ENCODE measurements at places on chromosomes 5 and 9.

- H3K4me3 ChIP-seq, result no peak overlapping the region
- no peaks in the 10 kb centered on the region for H3K36me3 ChIP-seq
- H3K4me1 ChIP-seq, result no peaks in the 10 kb centered on the region
- peaks cover 2% of the 10 kb centered on the region for H3K27me3 ChIP-seq
These were observed 5.5 kb upstream of the DMRT2 start for GRCh38 chr9:1044643-1045042.

DNA sequence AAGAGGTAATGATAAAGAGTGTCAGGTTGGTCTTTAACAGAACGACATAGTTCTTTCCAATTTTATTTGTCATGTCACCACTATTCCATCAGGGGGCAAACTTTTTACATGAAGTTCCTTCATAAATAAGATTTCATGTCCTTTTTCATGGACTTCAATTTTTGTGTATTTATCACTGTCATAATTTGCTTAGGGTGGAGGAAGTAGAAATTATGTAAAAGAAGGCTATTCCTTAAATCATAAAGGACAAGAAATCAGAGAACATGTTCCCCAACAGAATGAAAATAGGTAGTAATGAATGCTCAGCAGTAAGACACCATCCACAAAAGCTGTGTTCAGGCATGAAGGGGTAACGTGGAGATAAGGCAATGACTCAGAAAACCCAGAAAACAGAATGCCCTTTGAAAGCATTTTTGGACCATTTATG, 72.7 kb downstream of the ZFAND5 start:
- peaks cover 8% of the 10 kb centered on the region for H3K4me1 ChIP-seq
- peak; percentile 57 for DNase-seq
- no peak overlapping the region for H3K4me3 ChIP-seq

GRCh38 chr9:93071464-93071863, 13.0 kb downstream of the SUSD3 start:
- H3K27me3 ChIP-seq, result no peaks in the 10 kb centered on the region
- H3K4me1 ChIP-seq, result peaks cover 5% of the 10 kb centered on the region
- H3K27ac ChIP-seq, result no peak overlapping the region
- DNase-seq, result peak; percentile 77
- H3K36me3 ChIP-seq, result no peaks in the 10 kb centered on the region
- H3K4me3 ChIP-seq, result no peak overlapping the region

- H3K27ac ChIP-seq, result no peak overlapping the region
- H3K4me3 ChIP-seq, result no peak overlapping the region
- H3K27me3 ChIP-seq, result no peaks in the 10 kb centered on the region
- peak; percentile 25 for DNase-seq
- peaks cover 10% of the 10 kb centered on the region for H3K4me1 ChIP-seq
These were observed 36.2 kb downstream of the SLC36A1 start for GRCh38 chr5:151483647-151484046.

DNA sequence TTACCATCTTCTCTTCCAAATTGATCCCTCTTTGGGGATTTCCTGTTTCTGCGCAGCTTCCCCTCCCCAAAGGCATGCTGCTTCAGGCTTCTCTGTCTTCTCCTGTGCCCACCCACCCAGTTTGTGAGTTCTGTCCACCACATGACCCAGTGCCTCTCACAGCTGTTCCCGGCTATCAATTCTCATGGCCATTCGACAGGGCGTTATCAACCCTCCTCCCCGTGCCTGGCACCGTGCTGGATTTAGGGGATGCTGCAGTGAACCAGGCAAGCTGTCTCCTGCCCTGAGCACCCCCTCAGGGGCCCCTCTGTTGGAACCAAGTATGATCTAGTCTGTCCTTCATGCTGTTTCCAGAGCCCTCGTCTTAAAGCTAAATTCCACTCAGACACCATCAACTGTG, 38.7 kb downstream of the COL23A1 start:
- no peak overlapping the region for H3K4me3 ChIP-seq
- H3K4me1 ChIP-seq, result no peaks in the 10 kb centered on the region
- H3K27me3 ChIP-seq, result no peaks in the 10 kb centered on the region
- DNase-seq, result no peak
- H3K36me3 ChIP-seq, result no peaks in the 10 kb centered on the region

DNA sequence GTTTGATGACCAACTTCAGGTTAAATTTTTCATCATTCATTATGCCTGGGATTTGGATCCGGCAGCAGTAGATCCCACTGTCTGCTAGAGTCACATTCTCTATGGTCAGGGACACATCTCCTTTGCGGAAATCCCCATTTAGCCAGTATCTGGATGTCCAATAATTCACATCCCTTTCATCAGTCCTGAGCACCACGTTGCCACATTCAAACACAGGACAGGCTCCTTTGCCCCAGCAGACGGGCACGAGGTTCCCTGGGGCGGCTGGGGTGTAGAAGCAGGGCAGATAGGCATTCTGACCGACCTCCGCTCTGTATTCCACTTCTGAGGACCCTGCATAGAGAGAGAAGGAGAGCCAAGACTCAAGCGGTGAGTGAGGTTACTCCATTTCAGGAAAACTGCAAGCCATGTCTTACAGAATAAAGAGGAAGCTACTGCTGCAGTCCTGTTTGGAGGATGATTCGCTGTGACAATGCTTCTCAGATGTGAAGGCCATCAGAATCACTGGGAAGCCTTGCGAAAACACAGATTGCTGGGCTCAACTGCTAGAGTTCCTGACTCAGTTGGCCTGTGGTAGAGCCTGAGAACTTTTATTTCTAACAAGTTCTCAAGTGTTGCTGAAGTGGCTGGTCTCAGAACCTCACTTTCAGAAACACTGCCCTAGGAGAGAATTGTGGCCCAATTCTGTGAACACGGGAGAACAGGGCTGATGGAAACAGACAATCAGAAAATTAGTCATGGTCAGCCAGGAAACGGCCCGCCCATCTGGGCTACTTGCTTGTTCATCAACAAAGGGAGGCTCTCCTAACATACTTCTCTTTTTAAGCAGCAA, 2.0 kb downstream of the HAVCR2 start:
- no peak overlapping the region for H3K4me3 ChIP-seq
- no peaks in the 10 kb centered on the region for H3K36me3 ChIP-seq
- H3K27me3 ChIP-seq, result no peaks in the 10 kb centered on the region

DNA sequence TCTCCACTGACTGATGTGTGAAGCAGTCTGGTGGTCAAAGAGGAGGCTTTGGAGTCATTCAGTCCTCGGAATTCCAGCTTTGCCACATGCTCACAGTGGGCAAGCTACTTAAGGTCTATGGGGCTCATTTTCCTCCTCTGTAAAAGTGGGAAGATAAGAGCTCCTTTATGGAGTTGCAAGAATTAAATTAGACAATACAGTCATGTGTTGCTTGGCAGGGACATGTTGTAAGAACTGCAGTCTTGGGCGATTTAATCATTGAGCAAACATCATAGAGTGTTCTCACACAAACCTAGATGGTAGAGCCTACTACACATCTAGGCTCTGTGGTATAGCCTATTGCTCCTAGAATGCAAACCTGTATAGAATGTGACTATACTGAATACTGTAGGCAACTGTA, 253.9 kb downstream of the SH3GL2 start:
- H3K27ac ChIP-seq, result no peak overlapping the region
- no peak for DNase-seq
- no peaks in the 10 kb centered on the region for H3K4me1 ChIP-seq
- no peaks in the 10 kb centered on the region for H3K27me3 ChIP-seq
- H3K36me3 ChIP-seq, result no peaks in the 10 kb centered on the region

DNA sequence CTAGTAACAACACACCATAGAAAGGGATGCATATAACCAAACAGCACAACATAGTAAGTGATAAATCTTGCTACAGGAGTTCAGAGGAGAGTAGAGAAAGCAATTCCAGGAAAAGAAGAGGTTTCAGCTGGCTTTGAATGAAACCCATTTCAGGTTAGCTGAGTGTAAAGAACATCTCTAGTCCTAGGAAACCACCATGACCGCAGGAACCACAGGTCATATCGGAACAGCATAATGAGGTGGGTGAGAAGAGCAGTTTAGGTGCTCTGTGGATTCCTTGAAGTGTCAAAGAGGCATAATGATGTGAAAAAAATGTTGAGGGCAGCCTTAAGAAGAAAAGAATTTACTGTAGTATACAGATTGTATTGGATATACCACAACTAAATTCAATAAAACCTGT, 507.5 kb downstream of the MTRR start:
- DNase-seq, result no peak
- H3K27me3 ChIP-seq, result no peaks in the 10 kb centered on the region
- no peak overlapping the region for H3K27ac ChIP-seq

DNA sequence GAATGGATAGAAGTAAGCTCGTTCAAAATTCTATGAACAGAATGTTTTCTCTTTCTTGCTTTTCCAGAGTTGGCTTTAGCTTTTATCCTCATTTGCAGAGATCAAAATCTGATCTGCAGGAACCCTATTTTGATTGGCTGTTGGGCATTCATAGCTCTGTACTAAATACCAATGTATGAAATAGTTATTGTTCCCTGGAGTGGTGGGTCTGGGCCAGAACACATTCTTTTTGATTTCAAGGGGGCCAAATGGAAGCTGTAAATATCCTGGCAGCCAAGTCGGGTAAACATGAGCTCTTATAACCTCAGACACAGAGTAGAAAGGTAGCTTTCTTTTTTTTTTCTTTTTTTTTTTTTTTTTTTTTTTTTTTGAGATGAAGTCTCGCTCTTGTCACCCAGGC, 241.5 kb downstream of the PDZD2 start:
- DNase-seq, result no peak
- no peak overlapping the region for H3K4me3 ChIP-seq
- no peak overlapping the region for H3K27ac ChIP-seq
- no peaks in the 10 kb centered on the region for H3K4me1 ChIP-seq
- no peaks in the 10 kb centered on the region for H3K36me3 ChIP-seq

GRCh38 chr5:132661231-132662003, 3.4 kb downstream of the IL13 start:
- DNase-seq, result peak; percentile 80
- H3K4me3 ChIP-seq, result no peak overlapping the region
- no peak overlapping the region for H3K27ac ChIP-seq
- H3K4me1 ChIP-seq, result peaks cover 8% of the 10 kb centered on the region
- H3K36me3 ChIP-seq, result no peaks in the 10 kb centered on the region
- H3K27me3 ChIP-seq, result no peaks in the 10 kb centered on the region

DNA sequence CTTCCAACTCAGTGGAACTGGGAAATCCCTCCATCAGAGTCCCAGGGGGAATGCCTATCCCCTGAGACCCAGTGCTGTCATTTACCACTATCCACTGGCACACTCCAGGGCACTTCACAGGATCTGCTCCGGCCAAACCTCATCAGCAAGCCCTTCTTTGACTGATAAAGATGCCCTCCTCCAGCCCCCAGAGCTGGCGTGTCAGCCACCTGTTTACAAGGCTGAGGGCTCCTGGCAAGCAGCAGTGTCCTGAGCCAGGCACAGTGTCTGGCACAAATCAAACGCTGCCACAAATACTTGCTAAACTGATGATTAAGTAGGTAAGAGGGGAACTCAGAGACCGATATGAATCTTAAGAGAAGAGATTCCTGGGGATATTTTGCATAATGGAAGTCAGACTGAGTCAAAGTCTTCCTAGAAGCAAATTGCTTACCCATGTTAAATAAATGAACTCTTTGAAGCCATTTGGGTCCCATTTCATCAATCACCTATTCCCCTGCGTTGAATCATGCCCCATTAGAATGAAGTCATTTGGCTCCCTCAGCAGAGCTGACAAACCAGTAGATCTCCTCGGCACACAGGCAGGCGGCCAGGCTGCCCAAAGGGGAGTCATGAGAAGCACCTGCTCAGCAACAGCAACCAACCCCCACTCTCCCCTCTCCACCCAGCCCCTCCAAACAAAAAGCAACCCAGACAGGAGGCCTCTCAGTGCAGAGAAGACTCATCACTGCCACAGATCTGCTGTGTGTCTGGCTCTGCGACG, 97.4 kb downstream of the CDK5RAP2 start:
- peaks cover 40% of the 10 kb centered on the region for H3K4me1 ChIP-seq
- no peak overlapping the region for H3K27ac ChIP-seq

GRCh38 chr9:98518556-98518955, 190.2 kb downstream of the GABBR2 start:
- DNase-seq, result no peak
- no peaks in the 10 kb centered on the region for H3K27me3 ChIP-seq
- H3K27ac ChIP-seq, result no peak overlapping the region

GRCh38 chr9:120917929-120918762, 8.4 kb downstream of the TRAF1 start:
- H3K27ac ChIP-seq, result no peak overlapping the region
- H3K4me3 ChIP-seq, result no peak overlapping the region

DNA sequence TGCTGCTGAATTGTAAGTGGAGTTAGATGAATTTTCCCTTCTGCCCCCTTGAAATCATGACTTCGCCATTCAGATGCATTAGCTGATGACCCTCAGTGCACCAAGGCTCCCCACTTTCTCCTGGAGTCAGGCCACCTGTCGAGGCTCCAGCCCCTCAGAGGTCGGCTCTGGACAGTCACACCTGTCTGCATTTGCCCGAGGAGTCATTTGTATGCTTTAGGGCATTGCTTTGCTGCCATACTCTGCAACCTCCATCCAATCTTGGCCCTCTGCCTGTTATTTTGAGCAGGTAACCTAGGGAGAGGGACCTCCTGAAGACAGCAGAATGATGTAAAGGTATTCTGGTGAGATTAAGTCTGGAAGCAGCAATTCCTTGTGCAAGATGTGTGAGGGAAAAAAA, 144.8 kb downstream of the MACROH2A1 start:
- no peaks in the 10 kb centered on the region for H3K27me3 ChIP-seq
- DNase-seq, result no peak
- H3K4me1 ChIP-seq, result peaks cover 8% of the 10 kb centered on the region
- H3K27ac ChIP-seq, result no peak overlapping the region

DNA sequence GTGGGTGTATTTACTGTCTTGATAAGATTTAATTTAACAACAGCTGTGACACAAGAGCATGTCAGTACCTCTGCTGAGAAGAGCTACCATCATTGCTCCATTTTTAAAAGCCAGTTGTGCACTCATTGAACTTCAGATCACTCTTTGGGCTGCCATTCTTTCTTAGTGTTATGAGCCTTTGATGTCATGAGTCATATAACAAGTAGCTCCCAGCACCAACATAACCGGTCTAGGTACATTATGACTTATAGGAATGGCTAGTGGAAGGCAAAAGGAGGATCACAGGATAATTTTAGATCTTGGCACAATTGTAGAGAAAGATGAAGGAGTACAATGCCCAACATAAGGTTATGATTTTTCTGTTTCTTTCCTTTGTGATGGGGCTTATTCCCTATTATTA, 170.8 kb upstream of the FBN2 start:
- DNase-seq, result no peak
- H3K27ac ChIP-seq, result no peak overlapping the region
- H3K4me3 ChIP-seq, result no peak overlapping the region
- no peaks in the 10 kb centered on the region for H3K36me3 ChIP-seq

- no peak overlapping the region for H3K4me3 ChIP-seq
- no peak for DNase-seq
- H3K27ac ChIP-seq, result no peak overlapping the region
- H3K4me1 ChIP-seq, result no peaks in the 10 kb centered on the region
- no peaks in the 10 kb centered on the region for H3K27me3 ChIP-seq
- no peaks in the 10 kb centered on the region for H3K36me3 ChIP-seq
These were observed 64.4 kb downstream of the C9orf85 start for GRCh38 chr9:71975833-71976232.

GRCh38 chr5:56763711-56764466, 51.5 kb upstream of the MAP3K1 start:
- H3K36me3 ChIP-seq, result no peaks in the 10 kb centered on the region
- DNase-seq, result peak; percentile 60
- no peak overlapping the region for H3K27ac ChIP-seq
- no peaks in the 10 kb centered on the region for H3K4me1 ChIP-seq
- H3K27me3 ChIP-seq, result no peaks in the 10 kb centered on the region
- H3K4me3 ChIP-seq, result no peak overlapping the region
